ENCODE measurements at places on chromosomes 2 and 18.
A peak's percentile ranks its signal among the peaks of the same experiment; 100 is the strongest.

DNA sequence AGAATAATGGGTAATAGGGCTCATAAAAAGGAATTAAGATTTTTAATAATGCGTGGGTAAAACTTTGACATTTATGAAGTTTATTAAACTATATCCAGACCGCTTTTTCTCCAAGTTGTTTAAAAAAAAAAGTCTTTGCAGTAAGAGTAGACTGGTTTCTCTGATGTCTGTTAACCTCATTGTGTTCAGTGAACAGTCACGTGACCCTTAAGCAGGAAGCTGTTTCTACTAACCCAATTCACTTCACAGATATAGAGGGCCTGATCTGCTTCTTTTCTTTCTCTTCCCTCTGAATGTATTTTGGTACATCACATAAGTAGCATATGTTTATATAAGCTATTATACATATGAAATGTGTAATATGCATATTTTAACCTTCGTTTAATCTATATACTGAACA lies 1011.3 kb upstream of the CELF4 start:
- no peak for DNase-seq

DNA sequence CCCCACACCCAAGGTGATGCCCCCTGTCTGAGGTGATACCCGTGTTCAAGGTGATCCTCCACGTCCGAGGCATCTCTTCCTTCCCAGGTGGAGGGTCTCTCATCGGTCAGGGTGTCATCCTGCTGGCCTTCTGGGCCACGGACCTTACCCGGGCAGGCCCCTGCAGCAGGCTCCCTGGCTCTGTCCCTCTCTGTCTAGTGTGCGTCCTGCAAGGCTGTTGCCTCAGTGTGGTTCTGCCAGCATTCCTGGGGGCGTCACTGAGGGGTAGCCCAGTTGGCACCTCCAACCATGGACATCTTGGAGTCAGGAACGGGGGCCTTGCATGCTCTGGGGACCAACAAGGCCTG lies 5.6 kb upstream of the PER2 start:
- no peak for DNase-seq

GRCh38 chr18:79327199-79327721 lies 68.5 kb upstream of the NFATC1 start:
- DNase-seq: no peak

DNA sequence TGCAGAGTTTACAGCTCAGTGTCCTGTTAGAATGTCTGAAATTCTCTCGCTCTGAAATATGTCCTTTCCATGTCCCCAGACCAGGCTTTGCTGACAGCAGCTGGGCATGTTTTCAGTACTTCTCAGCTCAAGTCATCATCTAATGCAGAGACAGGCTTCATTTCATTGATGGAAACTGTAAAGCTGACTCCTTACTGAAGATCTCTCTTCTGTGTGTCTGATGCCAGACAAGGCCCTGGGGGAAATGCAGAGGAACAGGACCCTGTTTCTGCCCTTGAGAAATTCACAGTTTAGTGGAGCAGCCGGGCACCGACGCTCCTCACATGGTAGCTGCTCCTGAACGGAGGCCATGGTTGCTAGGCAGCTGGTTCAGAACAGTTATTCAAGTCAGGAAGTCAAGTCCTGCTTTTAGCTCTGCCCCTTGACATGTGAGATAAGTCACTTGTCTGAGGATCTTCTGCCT lies 24.6 kb upstream of the FZD7 start:
- peak; percentile 22 for DNase-seq

- no peak for DNase-seq
These were observed 928.7 kb downstream of the SLC4A3 start for GRCh38 chr2:220555961-220556630.

DNA sequence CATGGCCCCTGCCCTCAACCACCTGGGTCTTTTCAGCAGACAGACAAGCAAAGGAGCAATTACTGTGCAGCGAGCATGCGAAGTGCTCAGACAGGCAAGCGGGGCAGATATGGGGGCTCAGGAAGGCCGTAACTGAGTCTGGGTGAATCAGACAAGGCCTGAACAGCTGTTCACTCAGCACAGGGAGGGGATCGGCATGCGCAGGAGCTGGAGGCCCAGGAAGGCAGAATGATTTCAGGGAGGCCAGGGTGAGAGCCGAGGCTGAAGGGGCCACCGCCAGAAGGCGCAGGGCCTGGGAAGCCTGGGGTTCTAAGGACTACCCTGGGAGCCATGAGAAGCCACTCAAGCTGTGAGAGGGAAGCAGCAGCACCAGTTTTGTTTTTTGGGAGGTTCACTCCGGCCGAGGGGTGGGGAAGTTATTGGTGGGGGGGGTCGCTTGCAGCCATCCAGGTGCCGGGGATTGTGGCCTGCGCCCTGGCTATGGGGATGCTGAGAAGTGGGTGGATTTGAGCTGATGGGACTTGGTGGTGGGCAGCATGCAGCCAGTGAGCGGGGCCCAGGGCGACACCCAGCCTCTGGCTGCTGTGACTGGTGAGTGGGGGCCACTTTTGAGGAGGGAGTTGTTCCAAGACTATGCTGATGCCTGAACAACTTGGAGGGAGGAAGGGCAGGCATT lies 132.2 kb downstream of the TSN start:
- no peak for DNase-seq

GRCh38 chr2:127173057-127173456 lies 47.0 kb downstream of the CYP27C1 start:
- DNase-seq: peak; percentile 75

- no peak for DNase-seq
These were observed 4.7 kb downstream of the SH3RF3 start for GRCh38 chr2:109133746-109134145.

- DNase-seq: no peak
These were observed 136.7 kb downstream of the FSIP2 start for GRCh38 chr2:185875136-185875931.

GRCh38 chr2:201057087-201057521 lies 14.4 kb downstream of the HYCC2 start:
- peak; percentile 74 for DNase-seq

DNA sequence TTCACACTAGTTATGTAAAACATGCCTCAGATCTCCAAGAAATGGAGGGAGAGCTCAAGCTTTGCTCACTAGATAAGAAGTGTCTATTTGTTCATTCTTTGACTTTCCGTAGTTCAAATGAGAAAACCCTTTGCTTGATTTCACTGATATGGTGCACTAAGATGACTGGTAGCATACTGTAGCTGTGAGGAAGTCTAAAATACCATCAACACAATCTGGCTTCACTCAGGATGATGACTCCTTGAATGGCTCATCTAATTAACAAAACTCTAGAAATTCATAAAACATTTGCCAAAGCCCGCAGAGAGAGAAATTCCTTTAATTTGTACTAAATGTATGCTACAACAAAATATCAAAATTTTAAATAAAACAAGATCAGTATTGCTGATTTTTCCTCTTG lies 152.8 kb upstream of the STK17B start:
- DNase-seq: no peak

GRCh38 chr2:118738524-118739308 lies 108.7 kb downstream of the EN1 start:
- DNase-seq: peak; percentile 87

DNA sequence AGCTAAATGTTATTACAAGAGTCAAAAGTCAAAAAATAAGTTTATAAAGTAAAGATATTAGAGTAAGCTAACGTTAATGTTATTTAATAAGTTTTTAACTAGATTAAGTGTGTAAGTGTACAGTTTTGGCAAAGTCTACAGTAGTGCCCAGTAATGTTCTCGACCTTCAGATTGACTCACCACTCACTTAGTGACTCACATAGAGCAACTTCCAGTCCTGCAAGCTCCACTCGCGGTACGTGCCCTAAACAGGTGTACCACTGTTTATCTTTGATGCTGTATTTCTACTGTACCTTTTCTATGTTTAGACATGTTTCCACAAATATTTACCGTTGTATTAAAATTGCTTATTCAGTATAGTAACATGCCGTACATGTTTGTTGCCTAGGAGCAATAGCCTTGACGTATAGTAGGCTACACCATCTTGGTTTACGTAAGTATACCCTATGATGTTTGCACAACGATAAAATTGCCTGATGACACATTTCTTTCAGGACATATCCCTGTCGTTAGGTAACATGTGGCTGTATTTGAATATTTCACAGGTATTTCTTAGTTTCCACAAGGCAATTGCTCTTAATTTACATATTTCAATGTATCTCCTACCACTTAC lies 1641.9 kb upstream of the PIK3C3 start:
- DNase-seq: no peak

- DNase-seq: no peak
These were observed 6.9 kb upstream of the MAP2 start for GRCh38 chr2:209416913-209417312.

Data from fibroblast of villous mesenchyme (primary cell).